ENCODE measurements at places on chromosomes 1 and 21. TPM values are rescaled to one million over a fixed set of nuclear protein-coding genes. Genes with fewer than 3 reads are reported as not detected.

Gene KPRP
- not detected for total RNA-seq

Gene FCAMR
- not detected for total RNA-seq

Gene TRIM46
- 0.30 TPM for total RNA-seq

Gene KLF17
- 0.11 TPM for total RNA-seq

Gene OR6N1
- 1.9 TPM for total RNA-seq

Gene KRTAP19-3
- total RNA-seq: not detected

Gene PFKFB2
- 95.5 TPM for total RNA-seq

Gene FMO2
- 118 TPM for total RNA-seq

Gene GBP1
- total RNA-seq: 104 TPM

Gene TEX38
- not detected for total RNA-seq

Gene HSD3B1
- total RNA-seq: not detected

Gene RAP1GAP
- 26.9 TPM for total RNA-seq

Gene VWA5B1
- not detected for total RNA-seq

Gene BATF3
- 13.5 TPM for total RNA-seq

Gene TRIM67
- total RNA-seq: 0.03 TPM

Gene MMP23B
- 33.0 TPM for total RNA-seq

Gene PDC
- total RNA-seq: not detected

Gene LCE6A
- total RNA-seq: not detected

Gene SPRR4
- total RNA-seq: not detected

Gene OR2T29
- not detected for total RNA-seq

Gene CD52
- 109 TPM for total RNA-seq

Gene NEXN
- total RNA-seq: 42.2 TPM

Gene BNIPL
- total RNA-seq: 7.8 TPM

Gene HSPB7
- total RNA-seq: 4.8 TPM

Gene PTPN7
- total RNA-seq: 7.0 TPM

Gene IL19
- total RNA-seq: not detected

Gene PTPN22
- 8.4 TPM for total RNA-seq

Gene ARHGEF16
- 28.3 TPM for total RNA-seq

Gene CYP4A11
- total RNA-seq: not detected

Gene CDK18
- 33.0 TPM for total RNA-seq

Gene UBL4B
- total RNA-seq: not detected

Gene RABGAP1L
- total RNA-seq: 79.7 TPM

Gene RNASEL
- 12.1 TPM for total RNA-seq

Gene BEND5
- total RNA-seq: 1.7 TPM

Gene SLC6A9
- total RNA-seq: 21.8 TPM

Gene PRAMEF4
- total RNA-seq: not detected

Gene AVPR1B
- not detected for total RNA-seq

Gene ABCG1
- 130 TPM for total RNA-seq

Gene TESK2
- total RNA-seq: 6.0 TPM

Gene AIM2
- total RNA-seq: 0.80 TPM

Gene OR4F16
- total RNA-seq: not detected

Gene ANKRD34A
- 0.30 TPM for total RNA-seq

Gene CRYBG2
- total RNA-seq: 0.59 TPM

Gene IGSF21
- total RNA-seq: 2.0 TPM

Gene LCE3E
- not detected for total RNA-seq

Gene IGSF9
- total RNA-seq: 2.3 TPM

Gene LCE2A
- total RNA-seq: not detected

Gene LRRC71
- 9.4 TPM for total RNA-seq

Gene OR2L5
- not detected for total RNA-seq

Gene CCDC28B
- total RNA-seq: 1.8 TPM

Gene TMPRSS3
- total RNA-seq: 4.2 TPM

Gene C1orf105
- total RNA-seq: not detected

Gene PRDM2
- 36.0 TPM for total RNA-seq

Gene F5
- total RNA-seq: 2.0 TPM

Gene ASCL5
- not detected for total RNA-seq
